ENCODE measurements at places on chromosomes 11 and 22. TPM values are rescaled to one million over a fixed set of nuclear protein-coding genes. Genes with fewer than 3 reads are reported as not detected.

Gene OVOL1
- 9.6 TPM for polyA plus RNA-seq

Gene P2RY6
- polyA plus RNA-seq = 1.6 TPM

Gene RAG1
- 2.8 TPM for polyA plus RNA-seq

DNA sequence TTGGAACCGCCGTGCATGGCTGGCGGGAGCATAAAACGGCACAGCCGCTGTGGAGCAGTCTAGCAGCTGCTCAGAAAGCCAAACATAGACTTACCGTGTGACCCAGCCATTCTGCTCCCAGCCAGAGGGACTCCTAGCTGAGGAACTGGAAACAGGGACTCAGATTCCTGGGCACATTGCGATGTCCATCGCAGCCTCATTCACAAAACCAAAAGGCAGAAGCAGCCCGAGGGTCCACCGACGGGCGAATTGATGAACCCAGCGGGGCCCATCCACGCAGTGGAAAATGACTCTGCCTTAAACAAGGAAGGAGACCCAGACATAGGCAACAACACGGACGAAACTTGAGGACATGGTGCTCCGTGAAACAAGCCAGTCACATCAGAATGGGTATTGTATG is 5.7 kb upstream of the MUC5B start:
- no peak for DNase-seq

GRCh38 chr11:47244448-47245350 is 3.9 kb downstream of the ACP2 start:
- DNase-seq = no peak

GRCh38 chr11:64747961-64748665 is 4.2 kb upstream of the RASGRP2 start:
- DNase-seq = no peak

- DNase-seq = no peak
Observed at GRCh38 chr11:12390687-12391110, 13.3 kb downstream of the PARVA start.

DNA sequence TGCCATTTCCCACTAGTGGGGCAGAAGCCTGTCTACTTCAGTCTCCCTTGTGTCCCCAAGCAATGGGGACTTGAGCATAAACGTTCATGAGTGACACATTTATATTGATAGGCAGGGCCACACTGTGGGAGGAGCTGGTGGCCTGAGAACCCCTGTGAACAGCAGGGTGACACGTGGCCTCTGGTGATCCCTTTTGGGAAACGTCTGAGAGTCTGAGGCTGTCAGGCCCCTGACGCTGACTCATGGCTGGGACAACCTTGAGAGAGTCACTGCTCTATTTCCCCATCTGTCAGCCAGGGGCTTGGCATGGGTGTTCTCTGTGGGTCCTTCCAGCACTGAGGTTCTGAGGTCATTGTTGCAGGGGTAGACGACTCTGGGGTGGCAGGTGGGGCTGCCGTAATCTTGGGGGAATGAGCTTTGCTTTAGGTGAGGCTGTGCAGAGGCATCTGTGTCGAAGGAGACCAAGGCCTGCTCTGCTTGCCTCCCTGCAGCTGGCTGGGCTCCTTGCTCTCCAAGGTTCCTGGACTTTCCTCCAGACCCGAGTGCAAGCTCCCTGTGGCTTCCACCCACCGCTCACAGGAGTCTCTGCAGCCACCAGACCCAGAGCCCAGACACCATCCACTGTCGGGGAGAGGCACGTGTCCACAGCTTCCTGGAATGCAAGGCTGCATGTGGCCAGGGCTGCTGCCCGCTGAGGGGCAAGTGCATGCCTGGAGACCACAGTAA is 54.7 kb downstream of the SMIM38 start:
- no peak for DNase-seq

DNA sequence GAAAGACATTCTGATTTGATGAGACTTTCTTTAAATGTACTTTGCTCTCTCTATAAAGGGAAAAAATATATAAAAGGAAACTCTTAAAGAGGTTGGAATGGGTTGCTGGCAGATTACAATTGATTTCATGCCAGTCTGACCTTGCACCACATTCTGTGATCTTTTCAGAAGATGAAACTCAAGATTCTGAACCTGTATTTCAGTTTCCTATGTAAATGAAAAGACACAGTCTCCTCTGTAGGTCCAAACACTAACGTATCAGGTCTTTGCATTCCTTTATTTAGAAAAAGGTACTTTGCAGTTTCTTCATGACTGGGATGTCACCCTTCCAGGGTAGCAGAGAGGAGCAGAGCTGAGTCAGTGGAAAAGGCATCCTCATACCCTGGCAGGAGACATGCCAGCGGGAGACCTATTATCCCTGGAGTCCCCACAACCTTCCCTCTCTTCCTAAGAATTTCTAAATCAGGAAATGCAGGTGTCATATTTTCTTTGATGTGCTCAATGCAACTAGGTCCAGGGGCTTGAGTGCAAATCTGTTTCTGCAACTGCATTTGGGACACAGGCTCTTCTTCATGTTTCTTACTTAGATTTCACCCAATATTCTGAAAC is 282.6 kb downstream of the CADM1 start:
- no peak for DNase-seq

- DNase-seq = no peak
Observed at GRCh38 chr22:47139790-47140119, 377.3 kb downstream of the TBC1D22A start.

DNA sequence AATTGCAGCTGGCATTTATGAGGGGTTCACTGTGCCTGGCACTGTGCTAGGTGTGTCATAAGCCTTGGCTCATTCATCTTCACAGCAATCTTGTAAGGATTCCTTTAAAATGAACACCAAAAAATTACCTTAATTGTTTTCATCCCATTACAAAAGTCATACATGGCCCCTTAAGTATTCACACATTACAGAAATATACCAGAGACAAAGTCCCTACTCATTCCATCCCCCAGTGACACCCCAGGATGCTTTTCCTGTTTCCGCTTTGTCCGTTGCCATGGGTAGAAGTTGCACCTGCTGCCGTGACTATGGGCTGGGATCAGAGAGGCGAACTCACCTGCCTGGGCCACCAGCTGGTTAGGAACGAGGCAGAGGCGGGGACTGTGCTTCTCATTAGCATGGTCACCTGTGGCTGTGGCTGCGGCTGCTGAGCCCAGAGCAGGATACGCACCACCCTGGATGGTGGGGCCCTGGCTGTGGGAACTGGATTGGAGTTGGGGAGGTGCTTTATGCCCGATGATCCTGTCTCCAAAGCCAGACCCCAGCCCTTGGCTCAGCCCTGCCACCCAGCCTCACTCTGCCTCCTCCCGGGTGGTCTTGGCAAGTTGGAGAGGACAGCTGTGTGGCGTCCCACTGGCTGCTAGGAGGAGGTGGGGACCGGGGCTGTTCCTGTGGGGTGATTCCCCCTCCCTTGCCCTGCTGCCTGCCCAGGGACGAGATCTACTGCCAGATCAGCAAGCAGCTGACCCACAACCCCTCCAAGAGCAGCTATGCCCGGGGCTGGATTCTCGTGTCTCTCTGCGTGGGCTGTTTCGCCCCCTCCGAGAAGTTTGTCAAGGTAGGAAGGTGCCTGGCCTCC is 60.8 kb downstream of the MYO7A start:
- DNase-seq = no peak

GRCh38 chr22:24699876-24700275 is 74.6 kb downstream of the PIWIL3 start:
- no peak for DNase-seq

DNA sequence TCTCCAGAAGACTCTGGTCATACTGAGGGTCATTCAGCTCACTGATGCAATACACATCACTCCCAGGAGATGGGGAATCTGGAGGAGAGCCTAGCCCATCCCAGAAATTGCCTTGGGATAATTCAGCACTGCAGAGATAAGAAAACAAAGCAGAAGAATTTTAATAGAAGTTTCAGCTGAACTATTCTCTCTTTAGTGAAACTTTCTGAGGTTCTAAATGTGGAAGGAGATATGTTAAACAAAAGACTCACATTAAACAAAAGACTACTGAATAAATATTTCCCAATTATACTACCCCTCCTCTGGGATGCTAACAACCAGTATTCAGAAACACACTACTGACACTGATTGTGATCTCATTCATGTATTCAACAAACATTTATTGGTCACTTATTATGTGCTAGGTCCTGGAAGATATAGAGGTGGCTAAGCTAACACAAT is 47.8 kb downstream of the C2CD3 start:
- no peak for DNase-seq

DNA sequence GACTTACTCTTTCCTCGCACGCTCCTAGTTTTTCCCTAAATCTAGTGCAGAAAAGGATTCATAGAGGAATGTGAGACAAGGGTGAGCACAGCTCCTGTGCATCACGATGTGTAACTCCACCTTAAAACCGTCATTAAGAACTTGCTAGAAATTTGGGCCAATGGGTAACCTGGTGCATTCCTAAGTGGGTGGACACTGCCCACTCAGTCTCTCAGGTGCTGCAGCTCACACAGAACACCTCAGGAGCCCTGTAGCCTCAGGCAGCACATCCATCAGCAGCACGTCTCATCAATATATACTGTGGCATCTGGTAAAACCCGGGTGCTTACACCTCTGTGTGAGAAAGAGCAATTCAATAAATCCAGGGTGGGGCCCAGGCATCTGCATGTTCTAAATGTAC is 12.4 kb downstream of the POU2AF3 start:
- no peak for DNase-seq

Gene MAP6
- polyA plus RNA-seq = 5.7 TPM

DNA sequence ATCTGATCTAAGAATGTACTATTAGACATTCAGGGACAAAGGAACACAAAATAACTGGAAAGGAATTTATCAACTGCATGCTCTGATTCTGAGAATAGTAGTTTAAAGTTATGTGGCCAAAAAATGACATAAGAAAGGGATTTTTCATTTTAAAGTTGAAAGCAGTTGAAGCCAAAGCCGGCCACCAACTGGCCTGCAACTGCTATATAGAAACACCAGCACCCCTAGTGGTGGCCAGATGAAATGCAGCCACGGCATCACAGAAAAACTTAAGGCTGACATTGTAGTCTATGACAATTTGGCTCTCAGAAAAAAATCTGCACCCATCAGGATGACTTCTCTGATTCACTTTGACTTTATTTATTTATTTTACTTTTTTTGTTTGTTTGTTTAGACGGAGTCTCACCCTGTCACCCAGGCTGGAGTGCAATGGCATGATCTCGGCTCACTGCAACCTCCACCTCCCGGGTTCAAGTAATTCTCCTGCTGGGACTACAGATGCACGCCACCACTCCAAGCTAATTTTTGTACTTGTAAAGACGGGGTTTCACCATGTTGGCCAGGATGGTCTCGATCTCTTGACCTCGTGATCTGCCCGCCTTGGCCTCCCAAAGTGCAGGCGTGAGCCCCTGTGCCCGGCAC is 59.2 kb downstream of the SLC35F2 start:
- peak; percentile 36 for DNase-seq

GRCh38 chr11:95252586-95252985 is 21.6 kb upstream of the SESN3 start:
- no peak for DNase-seq

DNA sequence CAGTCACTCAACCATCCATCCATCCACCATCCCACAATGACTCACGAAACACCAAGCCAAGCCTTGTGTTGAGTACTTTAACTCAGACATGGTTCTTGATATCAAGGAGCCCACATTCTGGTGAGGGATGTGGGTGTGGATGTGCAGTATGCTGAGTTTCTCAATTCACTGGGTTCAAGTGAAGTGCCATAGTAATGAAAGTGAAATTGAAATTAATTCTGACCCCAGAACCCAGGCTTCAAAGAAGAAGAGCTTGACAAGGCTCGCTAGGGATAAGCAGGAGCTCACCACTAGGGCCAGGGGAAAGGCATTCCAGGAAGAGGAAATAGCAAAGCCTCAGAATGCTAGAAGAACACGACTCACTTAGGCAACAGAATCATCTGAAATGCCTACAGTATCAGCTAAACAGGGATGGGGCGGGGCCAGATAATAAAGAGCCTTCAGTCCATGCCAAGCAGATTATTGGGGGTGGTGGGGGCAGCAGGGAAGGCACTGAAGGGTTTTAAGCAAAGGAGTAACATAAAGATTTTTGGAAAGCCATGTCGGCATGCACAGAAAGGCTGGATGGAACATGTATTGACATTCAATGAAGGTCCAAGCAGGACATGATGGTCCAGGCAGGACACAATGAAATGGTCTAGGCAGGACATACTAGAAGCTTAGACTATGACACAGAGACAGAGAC is 37.2 kb downstream of the RTL6 start:
- DNase-seq = no peak

Gene FGF3
- not detected for polyA plus RNA-seq

Gene NELL1
- polyA plus RNA-seq = 1.7 TPM

DNA sequence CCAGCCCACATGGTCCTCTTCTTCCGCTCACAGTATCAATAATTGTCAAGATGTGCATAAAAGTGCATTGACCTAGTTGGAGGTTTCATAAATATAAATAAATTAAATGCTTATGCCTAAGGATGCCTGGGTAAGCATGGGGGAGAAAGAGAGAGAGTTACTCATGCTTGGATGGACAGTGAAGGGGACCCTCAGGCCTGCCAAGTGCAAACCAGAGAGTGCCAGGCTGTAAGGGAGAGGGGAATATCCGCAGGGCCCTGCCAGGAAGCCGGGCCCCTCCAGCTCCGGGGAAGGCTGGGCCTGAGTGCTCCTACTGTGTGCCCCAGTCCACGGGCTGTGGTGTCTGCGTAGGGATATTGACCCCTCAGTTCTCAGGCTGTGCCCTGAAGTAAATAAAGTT is 214.6 kb downstream of the DSCAML1 start:
- DNase-seq = no peak

- DNase-seq = no peak
Observed at GRCh38 chr11:1573077-1573902, 1.2 kb upstream of the DUSP8 start.

- no peak for DNase-seq
Observed at GRCh38 chr11:46117842-46118241, 3.4 kb downstream of the PHF21A start.

DNA sequence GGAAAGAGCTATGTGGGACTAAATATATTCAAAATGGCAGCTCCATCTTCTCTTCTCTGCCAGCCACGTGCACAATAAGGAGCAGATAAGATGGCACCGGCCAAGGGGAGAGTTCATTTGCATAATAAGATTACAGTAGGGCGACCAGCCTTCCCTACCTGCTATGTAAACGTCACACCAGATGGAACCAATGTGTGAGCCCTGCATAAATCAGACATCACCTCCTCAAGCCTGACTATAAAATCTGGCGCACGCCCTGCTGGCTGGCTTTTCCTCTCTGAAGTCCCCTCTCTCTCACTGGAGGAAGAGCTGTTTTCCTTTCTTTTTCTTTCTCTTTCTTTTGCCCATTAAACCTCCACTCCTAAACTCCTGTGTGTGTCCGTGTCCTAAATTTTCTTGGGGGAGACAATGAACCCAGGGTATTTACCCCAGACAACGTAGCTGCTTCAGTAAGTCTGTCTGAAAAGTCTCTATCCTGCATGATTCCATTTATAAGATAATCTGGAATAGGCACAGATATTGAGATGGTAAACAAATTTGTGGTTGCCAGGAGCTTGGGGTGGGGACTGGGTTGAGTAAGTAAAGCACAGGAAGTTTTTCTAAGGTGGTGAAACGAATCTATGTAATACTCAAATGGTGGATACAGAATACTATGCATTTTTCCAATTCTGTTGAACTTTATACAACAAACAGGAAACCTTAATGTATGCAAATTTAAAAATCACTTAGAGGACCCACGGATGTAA is 670.0 kb upstream of the KIRREL3 start:
- no peak for DNase-seq

Gene FAT3
- 10.3 TPM for polyA plus RNA-seq

All from renal cortex interstitium (tissue), 15 donors.